ENCODE measurements at places on chromosomes 6 and 20.

DNA sequence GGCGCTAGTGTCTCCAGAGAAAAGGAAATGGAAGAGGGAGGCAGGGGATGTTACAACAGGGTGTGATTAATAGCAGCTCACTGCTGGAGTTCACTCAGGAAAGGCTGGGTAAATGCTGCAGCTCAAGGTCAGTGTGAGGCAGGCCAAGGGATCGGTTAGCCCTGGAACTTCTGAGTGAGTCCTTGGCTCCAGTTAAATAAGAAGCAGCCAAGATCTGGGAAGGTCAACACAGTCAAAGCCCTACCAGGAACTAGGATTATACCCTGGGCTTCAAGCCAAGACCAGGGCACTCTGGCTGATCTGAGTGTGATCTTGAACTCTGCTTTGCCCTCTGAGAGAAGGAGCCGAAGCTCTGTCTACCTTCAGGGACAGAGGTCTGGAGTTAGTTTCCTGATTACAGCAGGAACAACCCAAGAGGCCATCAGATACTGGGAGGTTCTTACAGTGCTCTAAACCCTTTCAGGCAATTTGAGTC is 44.3 kb downstream of the TPD52L1 start:
- DNase-seq: peak; percentile 62

- peak; percentile 80 for DNase-seq
Measured at GRCh38 chr6:113879186-113880096, 22.3 kb downstream of the MARCKS start.

- DNase-seq: peak; percentile 56
Measured at GRCh38 chr6:44456070-44456965, 68.8 kb downstream of the CDC5L start.

- no peak for DNase-seq
Measured at GRCh38 chr6:20805021-20805420, 270.8 kb downstream of the CDKAL1 start.

DNA sequence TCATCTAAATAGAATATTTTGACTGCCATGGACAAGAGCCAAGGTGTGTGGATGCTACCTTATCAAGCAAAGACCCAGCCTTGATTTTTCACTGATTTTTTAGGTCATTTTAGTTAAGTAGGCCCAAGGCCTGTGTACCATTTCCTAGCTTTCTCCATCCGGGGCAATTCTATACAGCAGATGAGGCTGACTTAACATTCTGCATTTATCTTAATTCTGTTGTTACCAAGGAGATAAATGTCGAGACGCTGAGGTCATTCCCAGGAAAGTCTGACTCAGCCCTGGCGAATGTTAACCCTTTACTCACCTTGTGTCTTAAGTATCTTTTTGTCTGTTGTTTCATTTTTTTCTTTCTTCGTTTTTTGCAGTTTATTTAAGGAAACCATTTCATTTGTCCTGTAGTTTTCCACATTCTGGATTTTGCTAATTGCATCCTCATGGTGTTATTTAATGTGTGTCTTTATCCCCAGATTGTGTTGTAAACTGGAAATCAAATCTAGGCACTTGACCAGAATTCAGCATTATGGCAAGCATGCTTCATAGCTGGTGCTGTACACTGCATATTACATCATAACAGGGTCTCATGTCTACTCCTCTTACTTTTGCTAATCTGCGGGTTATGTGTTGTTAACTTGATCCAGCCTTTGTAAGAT is 277.0 kb downstream of the CDKAL1 start:
- DNase-seq: peak; percentile 95

DNA sequence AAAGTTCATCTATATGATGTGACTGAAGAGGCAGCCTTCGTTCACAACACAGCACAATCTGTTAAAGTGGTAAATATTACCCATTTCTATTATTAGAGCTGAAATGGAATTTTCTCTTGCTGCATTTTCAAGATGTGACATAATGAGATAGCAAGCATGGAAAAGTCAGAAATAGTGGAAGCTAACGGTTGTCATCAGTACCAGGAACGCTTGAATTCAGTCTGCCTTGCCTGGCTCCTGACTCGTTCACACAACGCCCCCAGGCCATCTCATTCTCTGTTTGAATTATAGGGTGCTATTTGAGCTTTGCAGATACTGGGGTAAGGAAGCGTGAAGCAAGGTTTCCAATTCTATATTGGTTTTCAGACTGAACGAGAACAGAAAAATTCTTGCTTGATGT is 116.5 kb upstream of the MAP3K7 start:
- DNase-seq: no peak

DNA sequence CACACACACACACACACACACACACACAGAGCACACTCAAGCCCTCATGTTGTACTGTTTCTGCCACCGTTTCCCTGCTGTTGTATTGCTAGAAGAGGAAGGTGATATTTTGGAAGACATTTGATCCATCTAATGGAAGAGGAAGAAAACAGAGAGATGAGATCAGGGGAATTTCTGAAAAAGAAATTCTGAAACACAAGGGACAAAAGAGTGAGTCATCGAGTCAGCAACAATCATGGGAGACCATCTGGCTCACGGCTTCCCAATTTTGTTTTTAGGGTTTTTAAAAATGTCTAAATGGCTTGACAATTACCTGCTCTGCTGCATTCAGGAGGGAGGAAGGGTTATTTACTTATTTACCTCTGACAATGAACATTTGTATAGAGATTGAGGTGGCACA is 22.0 kb downstream of the SOX4 start:
- DNase-seq: no peak

DNA sequence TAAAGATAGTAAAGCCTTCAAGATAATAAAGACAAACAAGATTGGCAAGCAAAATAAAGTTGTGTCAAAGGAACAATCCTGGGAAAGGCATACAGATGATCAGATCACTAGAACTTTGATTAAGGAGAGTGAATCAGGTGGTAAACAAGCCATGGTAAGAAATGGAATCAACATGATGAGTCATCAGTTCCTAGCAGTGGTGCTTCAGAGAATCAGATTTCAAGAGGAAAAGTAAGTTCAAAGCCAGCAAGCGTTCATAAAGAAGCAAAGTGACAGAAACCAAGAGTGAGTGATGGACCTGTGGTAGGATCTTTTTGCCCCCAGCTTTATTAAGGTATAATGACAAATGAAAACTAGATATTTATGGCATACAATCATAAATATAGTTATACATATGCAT is 340.4 kb downstream of the TPBG start:
- DNase-seq: no peak

GRCh38 chr20:16966276-16966880 is 218.2 kb downstream of the OTOR start:
- no peak for DNase-seq

DNA sequence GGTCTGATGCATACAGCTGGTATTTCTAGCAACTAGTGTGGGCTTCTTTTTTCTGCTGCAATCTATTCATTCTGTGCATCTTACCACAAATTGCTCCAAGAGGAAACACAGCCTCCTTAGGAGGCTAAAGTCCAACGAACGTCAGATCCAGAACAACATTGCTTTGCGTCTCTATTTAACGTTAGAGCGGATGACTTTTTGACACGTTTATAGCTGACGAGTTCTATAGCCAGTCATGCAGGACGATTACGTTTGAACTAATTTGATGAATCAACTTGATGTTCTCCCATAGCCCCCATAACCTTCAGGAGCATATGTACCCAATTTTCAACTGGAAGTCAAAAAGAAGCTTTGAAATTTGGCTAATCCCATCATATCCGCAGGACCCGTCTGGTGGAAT is 59.9 kb downstream of the TSHZ2 start:
- no peak for DNase-seq

DNA sequence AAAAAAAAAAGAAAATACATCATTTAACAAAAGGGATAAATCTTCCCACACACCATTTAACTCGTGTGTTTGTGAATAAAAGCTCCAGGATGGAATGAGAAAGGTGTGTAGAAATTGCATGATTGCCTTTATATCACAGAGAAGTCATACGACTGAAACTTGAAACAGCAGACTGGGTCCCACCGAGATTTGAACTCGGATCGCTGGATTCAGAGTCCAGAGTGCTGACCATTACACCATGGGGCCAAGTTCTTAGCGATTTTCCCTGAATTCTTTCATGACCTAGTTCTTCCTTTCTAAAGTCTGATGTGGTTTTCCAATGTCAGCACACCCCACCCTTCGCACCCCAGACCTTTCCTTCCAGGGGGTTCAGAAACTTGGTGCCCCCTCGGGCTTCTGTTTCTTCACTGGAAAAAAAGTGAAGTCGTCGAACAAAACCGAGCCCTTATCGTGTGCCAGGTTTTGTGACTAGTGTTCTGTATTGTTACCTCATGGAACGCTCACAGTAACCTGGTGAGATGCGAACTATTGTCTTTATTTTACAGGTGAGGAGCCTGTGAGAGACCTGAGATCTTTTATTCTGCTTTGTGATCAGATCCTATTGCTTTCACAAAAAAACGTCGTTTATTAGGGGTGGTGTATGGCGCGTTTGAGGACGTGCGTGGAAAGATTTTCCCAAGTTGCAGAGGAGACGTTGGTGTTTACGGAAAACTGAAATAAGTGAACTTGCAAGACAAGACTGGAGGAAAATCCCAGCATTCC is 120.8 kb downstream of the OR2B2 start:
- DNase-seq: peak; percentile 77

GRCh38 chr6:3499603-3500002 is 42.8 kb upstream of the SLC22A23 start:
- DNase-seq: no peak

Data from AG10803 (cell line).